Left lobe of liver (tissue), 2 donors: ENCODE measurements at places on chromosomes 4 and X. TPM values are rescaled to one million over a fixed set of nuclear protein-coding genes. Genes with fewer than 3 reads are reported as not detected.

Gene F8A3
- 16.4 TPM for total RNA-seq

- DNase-seq: no peak
These were observed 187.3 kb downstream of the SLC39A8 start for GRCh38 chr4:102157984-102158383.

- no peak for DNase-seq
These were observed 67.0 kb upstream of the ANXA3 start for GRCh38 chr4:78484574-78484973.

GRCh38 chr4:140769209-140769608, 13.0 kb upstream of the TBC1D9 start:
- no peak for DNase-seq

DNA sequence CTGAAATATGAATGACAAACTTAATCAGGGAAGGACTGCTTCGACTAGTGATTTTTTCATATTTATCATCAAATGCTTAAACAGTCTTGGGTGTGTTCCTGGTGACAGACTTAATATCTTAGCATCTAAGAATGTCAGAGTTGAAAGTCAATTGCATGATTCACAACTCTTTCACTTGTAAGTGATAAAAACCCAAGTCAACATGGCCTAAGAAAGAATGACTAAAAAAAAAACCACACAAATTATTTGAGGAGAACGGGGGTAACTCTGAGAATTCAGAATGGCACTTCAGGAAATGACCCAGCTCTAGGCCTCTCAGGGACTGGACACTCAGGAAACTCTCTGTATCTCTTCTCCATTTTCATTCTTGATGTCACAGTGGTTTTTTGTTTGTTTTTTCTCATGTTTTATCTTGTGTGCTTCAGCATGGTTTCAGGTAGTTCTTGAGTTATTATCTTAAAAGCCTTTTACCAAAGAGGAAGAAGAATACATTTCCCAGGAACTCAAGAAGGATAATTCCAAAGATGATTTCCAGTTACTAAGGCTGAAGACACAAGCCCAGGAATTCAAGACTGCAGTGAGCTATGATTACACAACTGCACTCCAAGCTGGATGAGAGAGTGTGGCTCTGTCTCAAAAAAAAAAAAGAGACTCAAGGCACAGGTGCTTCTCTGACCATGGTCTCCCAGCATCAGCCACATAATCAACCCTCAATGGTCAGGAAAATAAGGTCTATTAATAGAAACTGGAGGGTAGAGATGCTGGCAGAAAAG, 1697.8 kb upstream of the IGFBP7 start:
- DNase-seq: no peak
